ENCODE measurements at places on chromosomes 1 and 21.

- H3K4me1 ChIP-seq, result no peaks in the 10 kb centered on the region
- H3K36me3 ChIP-seq, result no peaks in the 10 kb centered on the region
- no peaks in the 10 kb centered on the region for H3K27me3 ChIP-seq
- H3K27ac ChIP-seq, result no peak overlapping the region
Observed at GRCh38 chr1:209029737-209030136, 553.8 kb upstream of the CAMK1G start.

- no peak overlapping the region for H3K27ac ChIP-seq
- no peak for DNase-seq
- no peaks in the 10 kb centered on the region for H3K27me3 ChIP-seq
- H3K36me3 ChIP-seq, result no peaks in the 10 kb centered on the region
- no peak overlapping the region for H3K4me3 ChIP-seq
Observed at GRCh38 chr1:40736085-40736531, 44.6 kb downstream of the NFYC start.

DNA sequence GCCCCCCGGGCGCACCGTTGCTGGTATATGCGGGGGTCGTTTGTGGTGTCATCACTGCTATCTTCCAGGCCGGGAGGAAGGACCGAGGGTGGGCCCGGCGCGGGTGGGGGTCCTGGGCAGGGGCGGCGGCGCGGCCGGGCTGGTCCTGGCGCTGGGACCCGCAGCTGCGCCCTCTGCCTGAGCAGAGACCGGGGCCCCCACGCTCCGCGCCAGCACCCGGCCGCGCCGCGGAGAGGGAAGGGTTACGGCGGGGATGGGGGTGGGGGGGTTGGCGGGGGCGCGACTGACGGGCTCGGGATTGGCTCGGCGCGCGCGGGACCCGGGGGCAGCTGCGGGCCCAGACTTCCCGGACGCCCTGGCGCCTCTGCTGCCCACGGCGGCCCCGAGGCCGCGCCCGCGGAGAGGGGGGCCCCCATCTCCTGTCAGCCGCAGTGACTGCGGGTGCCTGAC is 13.8 kb upstream of the SAMD11 start:
- H3K27me3 ChIP-seq, result peaks cover 79% of the 10 kb centered on the region
- no peaks in the 10 kb centered on the region for H3K4me1 ChIP-seq
- no peak overlapping the region for H3K4me3 ChIP-seq

- no peaks in the 10 kb centered on the region for H3K4me1 ChIP-seq
- no peak overlapping the region for H3K27ac ChIP-seq
- H3K27me3 ChIP-seq, result no peaks in the 10 kb centered on the region
- H3K36me3 ChIP-seq, result no peaks in the 10 kb centered on the region
Observed at GRCh38 chr1:71899881-71900280, 382.5 kb downstream of the NEGR1 start.

DNA sequence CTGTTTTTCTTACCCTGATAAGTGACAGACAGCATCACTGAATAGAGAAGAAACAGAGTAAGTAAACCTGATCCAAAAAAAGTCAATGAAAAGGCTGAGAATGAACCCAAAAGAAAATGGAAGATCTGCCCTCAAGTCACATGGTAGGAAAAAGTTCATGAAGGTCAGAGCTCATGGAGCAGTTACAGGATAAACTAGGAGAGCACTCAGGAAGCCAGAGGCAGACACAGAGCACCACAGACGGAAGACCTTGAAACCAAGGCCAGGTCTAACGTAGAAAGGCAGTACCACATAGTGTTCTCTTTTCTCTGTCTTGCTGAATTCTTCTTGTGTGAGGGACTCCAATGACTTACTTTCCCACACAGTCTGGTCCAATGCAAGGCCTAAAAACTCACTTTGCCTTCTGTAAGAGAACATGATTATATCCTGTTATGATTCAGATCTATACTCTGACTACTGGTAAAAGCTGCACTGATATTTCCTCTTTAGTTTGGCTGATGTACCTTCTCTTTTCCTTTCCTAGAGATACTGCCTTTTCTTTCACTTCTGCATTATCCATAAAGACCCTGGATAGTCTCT is 40.8 kb downstream of the RTCA start:
- no peaks in the 10 kb centered on the region for H3K36me3 ChIP-seq
- no peaks in the 10 kb centered on the region for H3K27me3 ChIP-seq
- no peak for DNase-seq
- no peak overlapping the region for H3K4me3 ChIP-seq

DNA sequence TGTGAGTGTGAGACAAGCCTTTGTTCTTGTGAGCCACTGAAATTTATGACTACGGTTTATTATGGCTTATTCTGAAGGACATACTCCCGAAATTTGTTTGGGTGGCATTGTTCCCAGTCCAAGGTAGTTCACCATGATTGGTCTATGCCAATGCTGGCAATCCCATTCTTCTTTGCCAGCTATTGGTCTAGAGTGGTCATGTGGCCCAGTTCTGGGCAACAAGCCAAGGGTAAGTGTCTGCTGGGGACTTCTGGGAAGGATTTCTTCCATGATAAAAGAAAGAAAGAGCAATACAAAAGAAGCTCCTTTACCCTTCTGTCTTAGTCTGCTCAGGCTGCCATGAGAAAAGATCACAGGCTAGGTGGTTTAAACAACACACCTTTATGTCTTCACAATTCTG is 201.6 kb downstream of the SLC35F3 start:
- H3K4me3 ChIP-seq, result no peak overlapping the region
- no peaks in the 10 kb centered on the region for H3K4me1 ChIP-seq
- no peaks in the 10 kb centered on the region for H3K27me3 ChIP-seq
- H3K27ac ChIP-seq, result no peak overlapping the region

- no peak overlapping the region for H3K27ac ChIP-seq
- no peaks in the 10 kb centered on the region for H3K27me3 ChIP-seq
- no peak for DNase-seq
- H3K4me3 ChIP-seq, result no peak overlapping the region
- no peaks in the 10 kb centered on the region for H3K4me1 ChIP-seq
- no peaks in the 10 kb centered on the region for H3K36me3 ChIP-seq
Observed at GRCh38 chr21:14080764-14081096, 130.0 kb downstream of the LIPI start.

- H3K4me1 ChIP-seq, result peaks cover 12% of the 10 kb centered on the region
- peak; percentile 30 for DNase-seq
- H3K27me3 ChIP-seq, result no peaks in the 10 kb centered on the region
- no peak overlapping the region for H3K27ac ChIP-seq
- no peaks in the 10 kb centered on the region for H3K36me3 ChIP-seq
Observed at GRCh38 chr1:212920246-212920645, 30.1 kb upstream of the VASH2 start.

DNA sequence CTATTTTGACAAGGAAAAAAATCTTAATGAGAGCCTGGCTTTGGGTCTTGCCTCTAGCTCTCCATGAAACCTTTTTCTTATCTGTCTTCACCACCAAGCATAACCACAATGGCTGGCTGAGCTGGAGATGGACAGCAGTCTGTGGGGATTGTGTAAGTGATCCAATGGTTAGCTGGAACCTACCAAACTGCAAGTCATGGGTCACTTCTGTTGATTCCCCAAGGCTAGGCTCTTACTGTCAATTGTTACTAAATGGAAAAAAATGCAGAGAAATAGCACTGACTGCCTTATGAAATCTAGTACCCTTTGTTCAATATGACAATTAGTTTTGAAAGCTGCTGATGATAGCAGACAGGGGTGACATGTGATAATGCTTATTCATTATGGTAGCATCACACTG is 359.0 kb downstream of the ST6GALNAC3 start:
- no peaks in the 10 kb centered on the region for H3K4me1 ChIP-seq
- H3K36me3 ChIP-seq, result no peaks in the 10 kb centered on the region
- no peak overlapping the region for H3K4me3 ChIP-seq
- no peak overlapping the region for H3K27ac ChIP-seq

Measured in MM.1S (cell line).